T-helper 1 cell (primary cell): ENCODE measurements at places on chromosomes 5 and 9.

- DNase-seq = no peak
Observed at GRCh38 chr5:92998456-92998855, 582.6 kb downstream of the NR2F1-AS1 start.

DNA sequence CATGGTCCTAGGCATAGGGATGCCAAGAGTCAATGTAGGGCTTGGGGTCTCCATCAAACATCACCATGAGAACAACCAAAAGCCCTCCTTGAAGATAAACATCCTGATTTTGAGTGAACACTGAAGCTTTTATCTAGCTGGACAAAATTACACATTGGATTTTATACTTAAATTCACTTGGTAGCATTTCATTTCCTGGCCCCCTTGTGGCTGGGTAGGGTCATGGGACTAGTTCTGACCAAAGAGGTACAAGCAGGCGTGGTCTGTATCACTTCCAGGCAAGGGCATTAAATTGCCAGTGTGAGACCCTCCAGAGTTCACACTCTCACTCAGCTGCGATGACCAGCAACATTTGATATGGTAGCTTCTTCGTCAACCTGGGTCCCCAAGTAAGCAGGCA is 320.3 kb downstream of the ACTL7B start:
- no peak for DNase-seq

DNA sequence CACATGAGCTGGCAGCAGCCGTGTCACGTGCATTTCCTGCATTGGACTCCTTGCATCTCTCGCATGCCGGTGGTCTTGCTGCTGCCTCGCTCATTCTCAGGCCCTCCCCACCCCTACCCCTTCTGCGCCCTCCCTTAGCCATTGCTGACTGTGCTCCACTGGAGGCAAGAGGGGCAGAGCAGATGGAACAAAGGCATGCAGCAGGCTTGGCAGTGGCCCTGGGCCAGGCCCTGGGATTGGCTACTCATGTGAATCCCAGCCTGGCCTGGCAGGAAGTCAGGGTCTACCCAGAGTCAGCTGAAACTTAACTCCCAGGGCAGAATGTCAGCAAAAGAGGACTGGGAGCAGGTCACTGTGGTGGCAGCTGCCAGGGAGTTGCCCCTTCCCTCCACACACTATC is 62.3 kb downstream of the TSTD2 start:
- no peak for DNase-seq

GRCh38 chr9:22198681-22199080 is 189.6 kb upstream of the CDKN2B start:
- DNase-seq = no peak

GRCh38 chr9:135474915-135475314 is 4.7 kb upstream of the PPP1R26 start:
- no peak for DNase-seq

DNA sequence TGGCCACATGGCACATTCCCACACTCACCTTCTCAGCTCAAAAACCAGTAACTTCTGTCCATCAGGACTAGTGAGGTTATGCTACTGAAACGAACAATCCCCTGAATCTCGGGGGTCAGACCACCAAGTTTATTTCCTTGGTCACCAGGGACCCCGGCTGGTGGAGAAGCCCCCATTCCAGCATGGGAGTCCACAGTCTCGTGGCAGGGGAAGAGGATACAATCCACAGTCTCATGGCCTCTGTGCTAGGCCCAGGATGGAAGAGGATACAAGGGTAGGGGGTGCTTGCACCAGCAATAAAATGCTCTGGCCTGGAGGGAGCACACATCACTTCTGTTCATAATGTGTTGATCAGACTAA is 7.4 kb upstream of the CARD19 start:
- DNase-seq = no peak

GRCh38 chr5:113755516-113755915 is 242.0 kb downstream of the YTHDC2 start:
- DNase-seq = no peak

DNA sequence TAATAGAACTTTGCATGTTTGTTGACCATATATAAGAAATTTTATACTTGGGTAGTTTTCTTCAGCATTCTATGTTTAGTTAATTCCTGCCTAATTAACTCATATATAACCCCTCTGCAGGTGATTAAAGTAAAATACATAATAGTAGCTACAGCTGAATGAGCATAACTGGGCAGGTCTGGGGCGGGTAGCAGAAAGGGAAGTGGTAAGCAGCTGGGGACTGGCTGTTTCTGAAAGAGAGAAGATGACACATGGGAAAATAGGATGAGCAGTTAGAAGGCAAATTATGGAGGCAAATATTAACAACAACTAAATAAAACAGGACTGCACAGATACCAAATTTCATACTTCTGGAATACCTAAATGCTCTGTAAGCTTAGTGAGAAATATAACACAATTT is 128.1 kb downstream of the CPLANE1 start:
- no peak for DNase-seq

GRCh38 chr9:129524582-129525270 is 96.2 kb downstream of the C9orf50 start:
- DNase-seq = no peak

- no peak for DNase-seq
Observed at GRCh38 chr5:33257807-33258429, 182.8 kb upstream of the TARS1 start.

DNA sequence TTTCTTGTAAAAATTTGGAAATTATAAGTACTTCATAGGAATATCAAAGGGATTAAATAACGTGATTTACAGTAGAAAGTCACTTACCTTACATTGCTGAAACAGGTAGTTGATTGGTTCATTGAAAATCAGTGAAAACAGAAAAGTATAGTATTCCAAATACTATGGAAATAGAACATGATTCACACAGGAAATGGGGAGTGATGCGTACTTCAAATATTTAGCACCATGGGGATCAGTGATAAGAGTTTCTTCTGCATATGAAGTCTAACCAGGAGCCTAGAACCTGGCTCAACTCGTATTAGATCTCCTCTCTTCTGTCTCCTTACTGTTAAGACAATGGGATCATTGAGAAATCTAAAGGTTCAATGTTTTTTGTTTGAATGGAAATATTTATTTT is 133.3 kb downstream of the FAM174A start:
- DNase-seq = no peak

- DNase-seq = no peak
Observed at GRCh38 chr5:153094333-153094732, 396.1 kb upstream of the GRIA1 start.
